Stimulated activated CD8-positive, alpha-beta memory T cell treated with anti-CD3 and anti-CD28 coated beads, Interleukin-7, amount 100 ng/mL, for 24 hours (primary cell): ENCODE measurements at places on chromosomes 13 and 19.

DNA sequence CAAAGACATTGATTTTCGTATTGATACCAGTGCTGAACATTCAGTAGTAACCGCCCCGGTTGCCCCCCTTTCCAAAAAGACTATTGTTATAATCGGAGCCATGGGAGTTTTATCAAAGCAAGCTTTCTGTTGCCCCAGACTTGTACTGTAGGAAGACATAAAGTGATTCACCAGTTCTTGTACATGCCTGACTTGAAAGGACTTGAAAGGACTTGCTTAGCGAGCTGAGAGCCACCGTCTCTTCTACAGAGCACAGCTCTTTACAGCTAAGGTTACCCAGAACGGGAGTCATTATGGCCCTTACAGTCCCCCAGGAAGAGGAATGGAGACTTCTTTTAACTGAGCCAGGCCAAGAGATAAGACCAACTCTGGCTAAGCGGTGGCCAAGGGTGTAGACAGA is 5.1 kb downstream of the ZNF816 start:
- no peak for DNase-seq

- no peak for DNase-seq
Observed at GRCh38 chr13:106867249-106867648, 299.3 kb upstream of the ARGLU1 start.

- DNase-seq: no peak
Observed at GRCh38 chr13:76397413-76397812, 488.8 kb downstream of the KCTD12 start.

GRCh38 chr13:101305981-101306411 is 110.3 kb downstream of the NALCN start:
- DNase-seq: no peak

DNA sequence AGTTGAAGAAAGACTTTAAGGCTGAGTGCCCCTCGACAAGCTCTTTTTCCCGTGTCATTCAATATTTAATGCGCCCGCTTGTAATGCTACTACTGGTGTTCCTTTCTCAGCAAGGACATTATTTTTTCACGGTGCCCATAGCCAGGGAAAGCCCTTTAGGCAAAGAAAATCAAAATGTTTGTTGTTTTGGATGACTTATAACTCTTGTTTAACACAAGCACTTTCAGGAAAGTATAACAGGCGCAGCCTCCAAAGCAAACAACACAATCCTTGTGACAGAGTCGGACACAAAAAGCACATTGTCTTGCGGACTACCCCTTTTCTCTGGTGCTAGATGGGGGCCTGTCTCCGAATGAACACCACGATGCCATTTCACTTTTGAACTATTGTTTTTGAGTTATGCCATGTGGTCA is 12.4 kb downstream of the ZIC5 start:
- DNase-seq: no peak

- DNase-seq: no peak
Observed at GRCh38 chr19:52065399-52065798, 16.8 kb upstream of the ZNF432 start.

DNA sequence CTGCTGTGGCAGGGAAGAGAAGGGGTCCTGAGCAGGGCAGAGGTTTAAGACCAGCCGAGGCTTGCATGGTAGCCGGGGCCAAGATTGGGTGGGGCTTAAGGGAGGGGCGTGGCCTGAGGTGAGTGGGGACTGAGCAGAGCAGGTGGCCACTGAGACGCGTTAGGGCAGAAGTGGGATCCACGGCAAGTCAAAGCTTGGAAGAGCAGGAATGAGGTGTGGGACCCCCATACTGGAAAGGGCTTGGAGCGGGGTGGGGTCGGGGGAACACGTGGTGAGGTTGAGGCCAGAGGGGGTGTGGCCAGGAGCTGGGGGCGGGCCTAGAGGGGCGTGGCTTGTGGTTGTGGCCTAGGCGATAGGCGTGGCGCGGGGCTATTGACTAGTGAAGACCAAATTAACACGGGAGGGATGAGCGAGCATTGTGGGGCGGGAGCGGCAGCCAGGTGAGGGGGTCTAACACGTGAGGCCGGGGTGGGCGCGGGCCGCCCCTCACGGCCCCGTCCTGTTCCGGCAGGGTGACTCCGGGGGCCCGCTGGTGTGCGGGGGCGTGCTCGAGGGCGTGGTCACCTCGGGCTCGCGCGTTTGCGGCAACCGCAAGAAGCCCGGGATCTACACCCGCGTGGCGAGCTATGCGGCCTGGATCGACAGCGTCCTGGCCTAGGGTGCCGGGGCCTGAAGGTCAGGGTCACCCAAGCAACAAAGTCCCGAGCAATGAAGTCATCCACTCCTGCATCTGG is 3.3 kb downstream of the CFD start:
- DNase-seq: peak; percentile 66

GRCh38 chr19:4851551-4852290 is 15.7 kb downstream of the PLIN3 start:
- DNase-seq: peak; percentile 61

- no peak for DNase-seq
Observed at GRCh38 chr13:81406022-81406421, 1065.1 kb upstream of the SPRY2 start.

- DNase-seq: no peak
Observed at GRCh38 chr19:55080121-55080967, 4.7 kb downstream of the EPS8L1 start.

DNA sequence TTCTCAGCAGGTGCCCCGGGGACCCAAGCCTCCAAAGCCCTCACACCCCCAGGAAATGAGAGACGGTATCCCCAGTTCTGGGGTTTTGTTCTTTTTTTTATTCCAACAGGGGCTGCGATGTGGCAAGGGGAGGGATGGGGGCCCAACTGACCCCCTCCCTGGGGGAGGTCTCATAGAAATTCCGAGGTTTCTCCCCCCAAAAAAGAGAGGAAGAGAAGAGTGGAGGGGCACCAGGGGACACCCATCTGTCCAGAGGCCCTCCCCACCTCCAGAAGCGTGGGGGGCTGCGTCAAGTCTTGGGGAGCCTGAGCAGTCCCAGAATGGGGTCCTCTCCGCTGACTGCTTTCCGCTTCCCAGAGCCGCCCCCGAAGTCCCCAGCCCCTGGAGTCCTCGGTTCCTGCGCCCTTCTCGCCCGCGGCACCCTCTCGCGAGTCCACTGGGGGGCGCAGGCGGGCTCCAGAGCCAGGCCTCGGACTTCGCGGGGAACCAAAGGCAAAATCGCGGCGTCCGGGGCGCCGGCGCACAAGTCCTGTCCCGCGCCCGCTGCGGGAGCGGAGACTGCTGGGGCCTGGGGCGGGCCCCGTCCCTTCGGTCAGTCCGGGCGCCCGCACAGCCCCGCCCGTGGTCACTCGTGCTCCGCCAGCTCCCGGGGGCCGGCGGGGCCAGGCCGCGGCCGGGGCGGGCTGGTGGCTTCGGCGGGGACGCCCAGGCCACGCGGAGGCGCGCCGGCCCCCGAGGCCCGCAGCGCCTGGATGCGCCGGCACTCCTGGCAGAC is 4.4 kb upstream of the ATP1A3 start:
- no peak for DNase-seq

DNA sequence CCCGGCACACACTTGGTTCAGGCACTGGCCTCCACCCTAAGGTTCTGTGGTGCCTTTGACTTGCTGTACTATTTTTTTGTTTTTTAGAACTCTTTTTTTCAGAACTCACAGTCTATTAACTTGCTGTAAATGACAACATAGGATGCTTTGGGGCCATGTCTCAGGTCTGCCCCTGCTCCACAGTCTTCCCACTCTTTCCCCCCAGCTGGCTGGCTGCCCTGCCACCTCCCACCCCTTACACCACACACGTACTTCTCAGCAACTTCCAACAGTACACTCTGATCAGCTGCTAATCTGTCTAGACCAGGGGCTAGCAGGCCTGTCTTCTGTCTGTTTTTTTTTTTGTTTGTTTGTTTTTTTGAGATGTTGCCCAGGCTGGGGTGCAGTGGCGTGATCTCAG is 8.1 kb downstream of the C19orf44 start:
- DNase-seq: no peak

- no peak for DNase-seq
Observed at GRCh38 chr13:28159057-28159456, 20.7 kb downstream of the PAN3 start.

DNA sequence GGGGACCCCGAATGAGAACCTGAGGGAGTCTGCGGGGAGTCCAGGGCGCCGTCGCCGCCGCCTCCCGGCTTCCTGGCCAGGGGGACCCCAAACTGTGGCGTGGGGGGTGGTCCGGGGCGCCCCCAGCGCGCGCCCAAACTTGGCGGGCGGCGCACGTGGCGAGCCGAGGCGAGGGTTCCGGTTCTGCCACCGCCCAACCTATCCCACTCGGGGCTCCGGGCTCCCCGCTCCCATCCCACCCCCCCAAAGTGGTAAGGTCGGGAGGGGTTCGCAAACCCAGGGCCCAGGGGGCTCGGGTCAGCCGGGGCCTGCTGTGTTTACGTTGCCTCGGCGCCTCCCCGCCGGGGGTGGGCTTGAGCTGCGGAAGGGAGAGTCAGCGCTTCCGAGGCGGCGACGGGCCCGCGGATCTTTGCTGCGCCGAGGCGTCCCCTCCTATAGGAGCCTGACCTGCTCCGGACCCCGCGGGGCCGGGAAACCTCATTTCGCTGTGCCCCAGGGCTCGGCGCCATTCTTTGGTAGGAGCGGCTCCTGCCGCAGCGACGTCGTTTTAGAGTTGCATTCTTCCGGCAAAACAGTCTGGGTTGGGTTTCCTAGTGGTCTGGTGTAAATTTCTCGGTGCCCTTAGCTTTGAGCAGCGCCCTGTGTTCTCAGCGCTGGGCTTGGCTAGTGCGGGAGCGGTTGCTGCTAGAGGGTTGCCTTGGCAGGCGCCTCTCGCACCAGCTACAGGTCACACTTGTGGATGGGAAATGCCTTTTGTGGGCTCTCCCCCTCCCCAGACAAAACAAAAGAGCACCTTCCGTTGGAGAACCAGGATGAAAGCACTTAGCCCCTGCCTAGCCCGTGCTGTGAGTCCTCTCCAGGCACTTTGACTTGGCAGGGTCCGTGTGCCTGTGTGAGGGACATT is 1.2 kb downstream of the DAZAP1 start:
- DNase-seq: no peak

DNA sequence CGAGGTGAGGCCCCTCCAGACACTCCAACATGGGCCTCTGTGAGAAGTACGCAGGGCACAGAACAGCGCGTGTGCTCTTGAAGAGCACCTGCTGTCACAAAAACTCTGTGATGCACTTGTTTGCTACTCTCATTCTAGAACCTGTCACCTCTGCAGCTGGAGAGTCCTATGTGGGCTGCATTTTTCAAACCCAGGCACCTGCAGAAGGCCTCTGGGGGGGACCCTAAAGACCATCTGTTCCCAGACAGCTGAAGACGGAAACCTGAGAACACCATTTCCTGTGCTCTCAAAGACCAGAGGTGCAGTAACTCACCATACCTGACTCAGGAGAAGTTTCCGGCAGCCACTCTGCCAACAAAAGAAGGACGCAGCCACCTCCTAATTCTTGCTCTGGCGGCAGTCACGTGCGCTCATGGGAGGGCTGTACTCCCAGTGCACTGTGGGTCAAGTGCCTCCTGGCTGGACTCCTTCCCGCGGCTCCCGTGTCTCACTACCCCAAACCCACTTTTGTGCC is 28.1 kb downstream of the RANBP3 start:
- DNase-seq: no peak

DNA sequence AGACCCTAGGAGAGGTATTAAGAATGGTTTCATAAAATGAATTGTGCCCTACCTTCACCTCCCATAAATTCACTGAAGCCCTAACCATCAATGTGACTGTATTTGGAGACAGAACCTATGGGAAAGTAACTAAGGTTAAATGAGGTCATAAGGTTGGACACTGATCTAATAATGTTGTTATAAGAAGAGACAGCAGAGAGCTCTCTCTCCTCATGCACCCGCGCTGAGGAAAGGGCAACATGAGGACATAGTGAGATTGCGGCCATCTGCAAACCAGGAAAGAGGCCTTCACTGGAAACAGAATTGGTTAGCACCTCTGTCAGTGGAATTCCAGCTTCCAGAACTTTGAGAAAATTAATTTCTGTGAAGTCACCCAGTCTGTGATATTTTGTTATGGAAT is 1396.1 kb upstream of the MIR17HG start:
- no peak for DNase-seq

- peak; percentile 76 for DNase-seq
Observed at GRCh38 chr19:48646001-48646721, at the start of gene CA11. Gene CA11, minus strand, starts transcription at chr19:48646187. Its CDS starts 555 bp downstream, at chr19:48645632.

- DNase-seq: no peak
Observed at GRCh38 chr13:32446220-32446619, 18.3 kb upstream of the N4BP2L1 start.

DNA sequence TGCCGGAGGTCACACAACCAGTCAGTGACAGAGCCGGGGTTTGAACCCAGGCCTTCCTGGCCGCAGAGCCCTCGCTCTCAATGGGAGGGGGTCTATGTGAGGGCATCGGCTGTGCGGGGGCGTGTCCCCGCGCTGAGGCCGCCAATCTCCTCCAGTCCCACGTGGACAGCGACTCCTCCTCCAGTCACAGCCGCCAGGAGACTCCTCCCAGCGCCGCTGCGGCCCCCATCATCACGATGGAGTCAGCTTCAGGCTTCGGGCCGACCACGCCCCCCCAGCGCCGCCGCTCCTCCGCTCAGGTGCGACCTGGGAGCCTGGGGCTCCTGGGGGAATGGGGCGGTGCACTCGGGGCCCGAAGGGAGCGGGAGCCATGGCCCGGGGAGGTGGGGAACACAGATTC is 6.0 kb downstream of the SPRED3 start:
- DNase-seq: peak; percentile 46

- DNase-seq: no peak
Observed at GRCh38 chr13:84973661-84974060, 825.6 kb downstream of the SLITRK6 start.

DNA sequence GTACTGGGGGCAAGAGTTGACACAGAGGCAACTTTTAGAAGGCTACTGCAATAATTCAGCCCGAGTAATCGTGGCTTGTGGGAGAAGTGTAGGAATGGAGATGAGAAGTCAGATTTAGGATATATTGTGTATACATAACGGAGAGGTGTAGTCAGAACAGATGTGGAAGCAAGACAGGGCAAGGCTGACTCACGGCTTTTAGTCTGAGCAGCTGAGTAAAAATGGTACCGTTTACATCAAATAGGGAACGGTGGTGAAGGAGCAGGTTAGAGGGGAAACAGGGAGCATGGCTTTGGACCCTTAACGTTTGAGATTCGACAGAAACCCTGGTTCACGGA is 796 bp upstream of the LSM14A start:
- peak; percentile 12 for DNase-seq

DNA sequence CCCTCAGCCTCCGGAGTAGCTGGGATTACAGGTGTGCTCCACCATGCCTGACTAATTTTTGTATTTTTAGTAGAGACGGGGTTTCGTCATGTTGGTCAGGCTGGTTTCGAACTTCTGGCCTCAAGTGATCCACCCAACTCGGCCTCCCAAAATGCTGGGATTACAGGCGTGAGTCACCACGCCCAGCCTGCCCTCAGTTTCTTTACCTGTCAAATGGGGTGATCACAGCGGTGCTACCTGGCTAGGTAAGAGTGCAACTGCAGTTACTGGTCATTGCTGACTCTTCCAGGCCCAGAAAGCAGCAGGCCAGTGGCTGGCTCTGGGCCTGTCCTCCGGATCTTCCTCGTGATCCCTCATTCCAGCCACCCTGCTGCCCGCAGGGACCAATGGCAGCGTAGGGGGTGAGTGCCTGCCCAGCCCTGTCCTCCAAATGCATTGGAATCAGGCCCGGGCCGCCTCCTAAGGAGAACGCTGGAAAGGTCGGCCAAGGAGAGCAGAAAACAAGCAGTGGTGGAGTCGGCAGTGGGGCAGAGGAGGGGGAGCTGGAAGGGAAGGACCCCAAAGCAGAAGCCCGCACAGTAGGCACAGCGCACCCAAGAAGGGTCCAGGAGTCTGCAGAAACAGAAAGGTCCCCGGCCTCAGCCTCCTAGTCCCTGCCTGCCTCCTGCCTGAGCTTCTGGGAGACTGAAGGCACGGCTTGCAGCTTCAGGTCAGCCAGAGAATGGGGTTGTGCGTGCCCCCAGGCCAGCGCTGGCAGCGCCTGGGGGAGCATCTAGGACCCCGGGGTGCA is 1.8 kb upstream of the SLC27A1 start:
- no peak for DNase-seq

GRCh38 chr19:55082020-55082851 is 6.6 kb downstream of the EPS8L1 start:
- DNase-seq: no peak
